B cell (primary cell): ENCODE measurements at places on chromosomes 7 and 10.

GRCh38 chr7:130882396-130882795 is 148.4 kb upstream of the KLF14 start:
- no peak for DNase-seq

DNA sequence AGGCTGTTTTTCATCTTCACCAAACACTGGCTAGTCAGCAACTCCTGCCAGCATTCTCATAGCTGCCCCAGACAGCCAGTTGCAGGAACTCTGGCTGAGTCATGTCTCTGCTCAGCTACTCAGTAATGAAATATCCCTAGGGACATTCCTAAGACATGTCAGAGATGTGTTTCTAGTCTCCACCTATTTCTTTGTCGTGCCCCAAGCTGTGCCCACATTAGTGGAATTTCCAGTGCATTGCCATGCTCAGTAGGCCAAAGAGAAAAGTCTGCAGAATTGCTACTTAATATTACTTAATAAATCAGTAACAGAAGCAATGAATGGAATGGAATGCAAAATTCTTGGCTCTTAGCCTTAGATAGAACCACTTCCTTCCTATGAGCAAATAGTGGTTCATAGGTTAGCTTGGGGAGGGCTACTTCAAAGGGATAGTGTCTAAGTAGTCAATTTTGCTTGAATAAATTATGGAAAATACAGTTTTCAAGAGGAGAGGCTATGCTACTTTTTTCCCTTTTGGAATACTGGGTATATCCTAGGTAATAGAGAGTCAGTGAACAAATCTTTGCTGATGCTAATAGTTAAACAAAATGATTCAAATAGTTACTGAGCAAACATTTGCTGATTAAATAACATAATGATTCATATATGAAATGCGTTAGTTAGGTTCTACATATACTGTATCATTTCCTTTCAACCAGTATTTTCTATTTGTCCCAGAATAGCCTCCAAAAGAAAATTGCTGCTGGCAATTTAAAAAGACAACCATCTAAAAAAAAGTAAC is 23.6 kb upstream of the SEMA3C start:
- no peak for DNase-seq

DNA sequence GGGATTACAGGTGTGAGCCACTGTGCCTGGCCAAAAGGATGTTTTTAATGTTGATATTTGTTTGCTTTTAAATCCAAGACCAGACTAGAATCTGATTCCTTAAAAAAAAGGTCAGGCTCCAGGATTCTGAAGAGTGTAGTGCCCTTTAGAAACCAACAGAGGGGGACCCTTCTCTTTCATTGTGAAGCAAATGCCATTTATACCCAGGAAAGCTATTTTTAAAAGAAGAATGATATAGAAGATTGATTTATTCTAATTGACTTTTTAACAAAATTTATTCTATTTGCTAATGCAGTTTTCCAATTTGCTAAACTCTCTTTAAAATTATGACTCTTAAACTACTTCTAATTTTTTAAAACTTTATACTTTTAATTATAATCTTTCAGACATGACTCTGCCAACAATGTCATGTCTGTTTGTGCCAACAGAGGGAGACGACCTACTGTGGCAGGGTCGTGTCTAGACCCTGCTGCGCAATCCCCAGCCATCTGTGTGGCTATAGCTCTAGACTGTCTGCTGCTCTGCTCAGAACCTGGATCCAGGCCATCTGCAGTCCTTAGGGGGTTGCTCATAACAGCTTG is 201.0 kb upstream of the IMMP2L start:
- DNase-seq, result no peak

DNA sequence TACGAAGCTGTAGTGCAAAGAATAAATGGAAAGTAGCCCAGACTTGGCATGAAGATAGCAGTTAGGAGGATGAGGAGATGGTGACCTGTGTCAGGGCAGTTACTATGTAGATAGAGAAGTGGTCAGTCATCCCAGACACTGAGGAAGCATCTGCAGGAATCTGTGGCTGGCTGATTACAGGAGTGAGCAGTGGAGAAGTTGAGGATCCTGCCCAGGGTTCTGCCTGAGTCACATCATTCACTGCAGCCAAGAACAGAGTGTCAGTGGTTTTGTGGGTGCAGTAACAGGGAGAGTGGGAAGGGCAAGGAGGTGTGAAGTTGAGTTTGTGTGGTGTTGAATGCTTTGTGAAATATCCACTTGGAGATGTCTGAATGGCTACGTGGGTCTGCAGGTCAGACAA is 676.4 kb upstream of the NRP1 start:
- no peak for DNase-seq

DNA sequence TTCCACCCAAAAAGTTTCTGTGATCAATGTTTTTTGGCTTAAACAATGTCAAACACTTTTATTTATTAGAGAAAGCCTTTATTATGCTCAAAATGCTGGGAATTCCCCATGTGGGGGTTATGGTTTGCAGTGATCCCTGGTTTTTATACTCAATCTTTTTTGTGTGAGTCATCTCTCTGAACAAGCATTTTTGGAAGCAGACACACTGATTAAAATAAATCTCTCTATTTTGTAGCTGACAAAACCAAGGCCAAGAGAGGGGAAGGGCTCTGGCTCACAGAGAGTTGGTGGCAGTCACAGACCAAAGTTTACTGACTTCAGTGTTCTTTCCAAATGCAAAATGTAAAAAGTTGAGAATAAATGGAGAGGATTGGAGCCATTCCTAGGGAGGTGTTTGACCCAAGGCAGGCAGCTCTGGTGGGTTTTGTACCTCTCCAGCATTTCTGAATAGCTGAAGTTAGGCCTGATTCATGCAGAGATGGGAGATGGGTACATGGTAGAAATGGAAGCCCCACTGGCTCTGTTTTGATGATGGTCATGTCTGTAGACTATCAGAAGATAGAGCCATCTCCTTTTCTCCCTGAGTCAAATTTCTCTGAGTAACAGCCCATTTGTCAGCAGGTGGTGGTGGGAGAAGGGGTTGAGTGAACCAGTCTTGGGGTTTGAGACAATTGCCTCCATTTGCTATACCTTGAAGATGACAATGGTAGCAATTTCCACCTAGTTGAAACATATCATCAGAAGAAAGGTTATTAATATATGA is 45.4 kb upstream of the NAMPT start:
- no peak for DNase-seq

DNA sequence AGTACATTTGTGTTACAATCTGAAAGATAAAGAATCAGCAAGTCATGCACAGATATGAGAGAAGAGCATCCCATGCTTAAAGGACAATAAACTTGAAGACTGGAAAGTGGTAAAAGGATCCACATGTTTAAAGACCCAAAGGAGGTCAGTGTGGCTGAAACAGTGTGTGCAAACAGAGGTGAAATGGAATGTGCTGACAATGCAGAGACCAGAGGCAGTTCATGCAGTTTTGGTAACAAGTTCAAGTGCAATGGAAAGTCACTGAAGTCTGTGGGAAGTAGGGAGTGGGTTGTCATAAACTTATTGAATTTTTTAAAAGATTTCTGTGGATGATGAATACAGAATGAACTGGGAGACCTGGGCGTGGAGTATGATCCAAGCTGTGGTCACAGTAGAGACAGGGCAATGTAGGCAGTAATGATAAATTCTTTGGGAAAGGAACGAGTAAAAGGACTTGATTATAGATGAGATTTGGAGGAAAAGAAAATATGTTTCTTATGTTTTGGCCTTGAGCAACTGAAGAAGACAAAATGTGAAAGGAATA is 408.0 kb downstream of the HGF start:
- DNase-seq, result no peak

DNA sequence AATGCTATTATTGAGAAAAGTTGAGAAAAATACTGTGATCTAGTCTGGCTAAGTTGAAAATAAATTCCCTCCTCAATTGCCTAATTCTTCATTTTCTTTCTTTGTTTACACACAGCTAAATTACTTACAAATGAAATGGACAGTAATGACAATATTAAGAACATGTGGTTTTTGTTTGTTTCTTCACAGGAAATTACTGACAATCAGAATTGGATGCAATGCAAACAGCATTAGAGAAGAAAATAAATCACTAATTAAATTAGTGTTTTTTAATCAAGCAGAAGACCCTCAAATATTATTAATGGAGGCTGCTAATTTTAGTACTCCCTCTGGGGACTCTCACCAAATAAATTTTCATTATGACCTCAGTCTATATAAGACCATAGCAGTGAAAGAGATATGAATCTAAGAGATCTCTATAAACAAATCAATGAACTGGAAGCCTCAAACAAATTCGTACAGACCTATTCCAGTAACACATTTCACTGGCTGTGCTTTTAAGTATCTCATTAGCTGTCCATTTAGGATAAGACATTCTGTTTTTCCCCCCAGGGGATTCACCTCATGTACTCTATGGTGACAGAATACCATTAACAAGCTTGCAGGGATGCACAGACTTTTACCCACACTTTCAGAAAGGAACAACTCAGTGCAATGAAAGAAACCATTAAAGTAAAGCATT is 202.0 kb upstream of the DGKB start:
- no peak for DNase-seq

DNA sequence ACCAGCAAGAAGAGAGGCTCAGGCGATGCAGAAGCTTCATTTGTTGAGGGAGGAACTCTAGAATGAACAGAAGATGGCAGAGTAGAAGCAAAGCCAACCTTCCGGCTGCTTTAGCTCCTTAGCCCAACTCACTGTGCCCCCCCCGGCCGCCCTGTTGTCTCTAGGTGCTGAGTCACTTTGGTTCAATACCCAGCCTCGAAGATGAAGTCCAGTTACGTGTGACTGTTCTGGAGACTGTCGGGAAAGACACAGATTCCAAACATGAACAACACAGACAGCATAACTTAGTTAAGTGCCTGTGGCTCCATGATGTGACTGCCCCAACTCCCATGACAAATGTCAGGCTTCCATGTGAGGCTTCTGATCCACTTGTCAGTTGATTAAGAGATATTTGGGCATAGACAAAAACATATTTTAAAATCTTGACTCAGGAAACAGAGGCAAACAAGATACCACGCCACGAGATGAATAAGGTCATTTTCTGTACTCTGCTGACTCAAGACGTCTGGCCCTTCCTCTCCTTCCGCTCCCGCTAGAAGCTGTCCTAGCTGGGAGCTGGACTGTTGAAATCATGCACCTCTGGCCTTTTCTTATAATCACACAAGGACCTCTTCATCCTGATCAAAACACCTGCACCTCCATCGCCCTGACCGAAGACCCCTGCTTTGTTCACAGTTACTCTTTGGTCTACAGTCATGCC is 199.3 kb downstream of the FRMD4A start:
- no peak for DNase-seq

- no peak for DNase-seq
Measured at GRCh38 chr10:83357627-83358026, 781.7 kb upstream of the GHITM start.

DNA sequence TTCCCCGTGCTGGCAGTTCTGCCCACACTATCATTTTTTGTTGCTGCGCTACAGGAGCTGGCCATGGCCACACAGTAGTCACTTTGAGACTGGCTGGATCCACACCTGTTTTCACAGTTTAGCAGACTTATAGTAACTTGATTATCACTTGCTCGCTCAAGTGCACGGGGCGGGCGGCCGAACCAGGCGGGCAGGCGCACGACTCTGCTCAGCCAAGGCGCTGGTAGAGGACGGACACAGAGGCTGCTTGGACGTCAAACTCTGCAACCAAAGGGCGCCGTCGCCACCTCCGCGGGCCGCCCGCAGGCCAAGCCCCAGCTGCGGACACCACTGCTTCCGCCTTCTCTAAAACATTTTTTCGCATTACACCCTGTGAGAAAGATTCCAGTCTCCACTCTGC is 38.4 kb upstream of the PHYHIPL start:
- no peak for DNase-seq

- DNase-seq, result no peak
Measured at GRCh38 chr7:11931307-11931706, 99.3 kb upstream of the THSD7A start.

- DNase-seq, result no peak
Measured at GRCh38 chr10:129712000-129712399, 245.0 kb downstream of the MGMT start.

- DNase-seq, result no peak
Measured at GRCh38 chr10:10745291-10745690, 272.4 kb upstream of the CELF2 start.

DNA sequence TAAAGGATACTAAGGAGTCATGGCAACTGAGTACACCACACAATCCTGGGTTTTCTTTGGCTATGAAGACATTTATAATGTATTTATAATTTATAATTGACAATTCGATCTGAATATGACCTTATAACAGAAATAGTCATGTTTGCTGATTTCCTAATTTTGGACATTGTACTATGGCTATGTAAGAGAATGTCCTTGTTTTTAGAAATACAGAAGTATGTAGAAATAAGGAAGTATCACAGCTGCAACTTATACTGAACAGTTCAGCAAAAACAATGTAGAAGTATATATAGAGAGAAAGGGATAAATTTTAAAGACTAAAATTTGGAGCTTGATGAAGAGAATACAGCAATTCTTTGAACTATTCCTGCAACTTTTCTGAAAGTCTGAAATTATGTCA is 32.6 kb downstream of the PRLHR start:
- DNase-seq, result no peak

- DNase-seq, result no peak
Measured at GRCh38 chr10:104589871-104590270, 51.2 kb upstream of the SORCS3 start.

- DNase-seq, result no peak
Measured at GRCh38 chr10:70417568-70417967, 13.6 kb downstream of the EIF4EBP2 start.

GRCh38 chr7:157678501-157678900 is 341.7 kb downstream of the DNAJB6 start:
- no peak for DNase-seq

DNA sequence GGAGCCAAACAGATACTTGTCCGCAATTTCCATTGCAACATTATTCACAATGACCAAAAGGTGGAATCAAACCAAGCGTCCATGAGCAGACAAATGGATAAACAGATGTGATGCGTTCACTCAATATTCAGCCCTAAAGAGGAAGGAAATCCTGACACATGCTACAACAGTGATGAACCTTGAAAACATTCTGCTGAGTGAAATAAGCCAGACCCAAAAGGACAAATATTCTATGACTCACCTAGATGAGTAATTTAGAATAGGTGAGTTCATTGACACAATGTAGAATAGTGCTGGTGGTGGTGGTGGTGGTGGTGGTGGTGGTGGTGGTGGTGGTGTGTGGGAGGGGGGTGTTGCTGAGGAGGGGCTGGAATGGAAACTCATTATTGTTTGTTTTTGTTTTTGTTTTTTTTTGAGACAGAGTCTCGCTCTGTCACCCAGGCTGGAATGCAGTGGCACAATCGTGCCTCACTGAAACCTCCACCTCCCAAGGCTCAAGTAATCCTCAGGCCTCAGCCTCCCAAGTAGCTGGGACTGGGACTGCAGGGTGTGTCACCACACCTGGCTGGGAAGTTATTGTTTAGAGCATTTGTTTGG is 28.6 kb downstream of the SMKR1 start:
- no peak for DNase-seq

DNA sequence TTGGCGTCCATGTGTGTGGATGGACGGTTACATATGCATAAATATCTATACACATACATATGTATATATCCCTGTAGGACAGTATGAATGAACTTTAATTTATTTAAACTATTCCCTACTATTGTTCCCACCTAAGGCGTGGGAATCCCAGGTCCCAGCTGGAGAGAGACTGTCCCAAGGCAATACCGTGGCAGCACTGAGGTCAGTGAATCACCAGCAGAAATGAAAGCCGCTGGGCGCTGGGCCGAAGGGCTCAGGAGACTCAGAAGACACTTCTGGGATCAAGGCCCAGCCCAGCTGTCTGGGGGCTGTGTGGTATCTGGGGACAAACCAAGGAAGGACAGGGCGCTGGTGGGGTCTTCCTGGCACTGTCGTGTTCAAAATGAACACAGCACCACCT is 49.6 kb upstream of the MYL10 start:
- no peak for DNase-seq
